ENCODE measurements at places on chromosomes 1 and 21.

- peak; percentile 85 for DNase-seq
Measured at GRCh38 chr1:151993734-151994496, at the start of gene S100A10. TSS of gene S100A10 (minus strand) at chr1:151993859. CDS start at chr1:151986230, 7,629 bp downstream.

DNA sequence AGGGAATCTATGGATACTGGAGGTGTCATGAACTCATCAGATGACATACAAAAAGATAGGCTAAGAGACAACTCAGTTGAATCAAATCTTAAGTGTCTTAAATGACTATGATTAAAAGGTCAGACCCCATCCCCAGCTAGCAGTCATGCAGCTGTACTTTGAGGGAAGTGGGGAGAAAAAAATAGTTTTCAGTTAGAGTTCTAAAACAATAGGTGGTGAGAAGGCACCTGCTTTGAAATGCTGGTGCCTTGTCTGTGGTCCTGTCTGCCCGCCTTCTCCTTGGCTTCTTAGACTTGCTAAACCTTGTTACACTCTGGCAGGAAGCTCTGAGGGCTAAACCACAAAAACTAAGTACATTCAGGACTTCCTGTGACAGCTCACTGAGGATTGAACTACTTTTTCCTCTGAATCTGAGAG lies 15.3 kb downstream of the CD2 start:
- DNase-seq, result no peak

DNA sequence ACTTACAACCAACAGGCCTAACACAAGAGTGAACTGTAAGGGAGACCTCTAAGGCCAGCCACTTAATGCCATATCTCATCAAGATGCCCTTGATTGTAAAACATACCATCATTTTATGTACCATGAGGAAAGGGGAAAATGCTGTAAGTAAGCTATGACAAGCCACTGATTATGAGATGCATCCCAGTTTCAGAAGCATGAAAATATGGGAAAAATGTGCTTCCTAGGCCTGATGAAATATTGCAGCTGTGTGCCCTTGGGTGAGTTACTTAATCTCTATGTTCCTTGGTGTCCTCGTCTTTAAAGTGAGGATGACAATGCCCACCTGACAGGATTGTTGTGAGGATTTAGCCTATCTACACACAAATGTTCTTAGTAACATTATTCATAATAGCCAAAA lies 28.9 kb downstream of the H3-3A start:
- DNase-seq, result no peak

DNA sequence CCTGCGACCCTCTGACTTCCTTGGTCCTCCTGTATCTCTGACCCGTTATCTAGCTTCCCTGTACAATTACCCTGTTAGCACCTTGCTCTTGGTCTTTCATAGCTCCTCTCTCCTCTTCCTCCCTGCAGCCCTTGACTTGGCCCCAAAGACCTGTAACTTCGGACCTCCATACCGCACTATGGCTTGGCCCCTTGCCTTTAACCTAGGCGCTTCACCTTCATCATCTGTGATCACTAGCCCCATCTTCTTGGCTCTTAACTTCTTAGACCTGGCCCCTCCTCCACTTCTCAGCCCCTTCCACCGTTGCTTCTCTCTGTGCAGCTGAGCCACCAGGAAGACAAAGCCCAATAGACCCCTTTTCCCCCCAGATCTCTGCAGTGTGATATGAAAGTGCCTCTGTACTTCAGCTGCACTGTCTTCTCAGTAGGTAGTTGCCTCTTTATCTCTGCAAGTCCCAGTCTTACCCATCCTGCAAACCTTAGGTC lies 740 bp downstream of the ZNF691 start:
- no peak for DNase-seq

- DNase-seq, result no peak
Measured at GRCh38 chr1:87165177-87165576, 163.5 kb upstream of the LMO4 start.

GRCh38 chr1:36151134-36151844 lies 2.0 kb upstream of the TRAPPC3 start:
- no peak for DNase-seq

GRCh38 chr1:67682659-67683197 lies 2.3 kb upstream of the GADD45A start:
- peak; percentile 82 for DNase-seq

- peak; percentile 22 for DNase-seq
Measured at GRCh38 chr1:172727956-172728603, 69.2 kb downstream of the FASLG start.

DNA sequence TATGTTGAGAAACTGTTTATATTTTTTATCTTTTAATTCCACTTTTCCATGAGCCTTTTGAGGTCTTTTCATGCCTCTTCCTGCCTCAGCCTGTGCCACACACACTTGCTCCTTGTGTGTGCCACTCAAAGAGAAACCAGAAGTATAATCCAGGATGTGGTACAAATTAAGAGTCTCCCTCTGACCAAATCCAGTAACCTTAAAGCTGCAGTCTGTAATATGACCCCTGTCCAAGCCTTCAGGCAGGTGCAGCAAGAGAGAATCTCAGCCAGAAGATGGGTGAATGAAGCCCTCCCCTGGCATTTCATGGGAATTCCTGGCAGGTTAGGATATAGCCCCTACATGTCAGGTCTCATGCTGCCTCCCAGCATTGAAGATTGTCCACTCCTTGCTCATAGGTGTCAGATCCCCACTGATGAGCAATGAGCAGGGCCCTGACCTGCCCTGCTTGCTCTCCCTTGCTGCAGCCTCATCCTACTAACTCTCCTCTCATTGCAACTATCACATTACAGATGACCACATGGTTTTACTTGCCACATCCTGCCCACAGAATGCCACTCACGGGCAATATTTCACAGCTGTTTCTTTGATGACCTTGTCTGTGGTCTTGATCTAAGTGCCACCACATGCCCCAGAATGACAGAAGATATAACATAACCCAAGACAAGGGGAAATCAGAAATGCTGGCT lies 169.3 kb downstream of the SEC16B start:
- no peak for DNase-seq

DNA sequence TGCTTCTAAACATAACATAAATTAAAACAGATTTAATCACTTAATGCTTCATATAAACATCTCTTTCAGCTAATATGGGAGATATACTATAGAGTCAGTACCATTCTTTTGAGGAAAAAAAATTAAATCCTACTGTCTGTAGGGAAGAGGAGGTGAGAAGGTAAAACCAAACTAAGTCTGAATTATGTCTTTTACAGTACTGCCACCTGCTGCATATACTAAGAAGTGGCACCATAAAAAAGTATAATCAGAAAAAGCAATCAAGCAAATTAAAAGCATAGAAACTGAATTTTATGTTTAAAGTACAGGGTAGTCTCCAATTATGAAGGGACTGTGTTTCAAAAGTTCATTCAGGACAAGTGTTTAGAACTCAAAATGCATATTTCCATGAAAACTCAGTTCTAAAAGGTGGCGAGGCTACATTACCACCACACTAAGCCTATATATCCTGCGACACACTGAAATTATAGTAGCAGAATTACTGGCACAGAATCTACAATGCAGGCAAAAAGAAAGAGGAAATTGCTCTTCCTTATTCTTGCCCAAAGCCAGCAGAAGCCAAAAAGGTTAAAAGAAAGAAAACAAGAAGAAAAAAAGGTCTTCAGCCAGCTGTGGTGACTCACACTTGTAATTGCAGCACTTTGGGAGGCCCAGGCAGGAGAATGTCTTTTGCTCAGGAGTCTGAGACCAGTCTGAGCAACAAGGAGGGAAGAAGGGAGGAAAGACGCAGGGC lies 9.0 kb downstream of the NSL1 start:
- peak; percentile 39 for DNase-seq

DNA sequence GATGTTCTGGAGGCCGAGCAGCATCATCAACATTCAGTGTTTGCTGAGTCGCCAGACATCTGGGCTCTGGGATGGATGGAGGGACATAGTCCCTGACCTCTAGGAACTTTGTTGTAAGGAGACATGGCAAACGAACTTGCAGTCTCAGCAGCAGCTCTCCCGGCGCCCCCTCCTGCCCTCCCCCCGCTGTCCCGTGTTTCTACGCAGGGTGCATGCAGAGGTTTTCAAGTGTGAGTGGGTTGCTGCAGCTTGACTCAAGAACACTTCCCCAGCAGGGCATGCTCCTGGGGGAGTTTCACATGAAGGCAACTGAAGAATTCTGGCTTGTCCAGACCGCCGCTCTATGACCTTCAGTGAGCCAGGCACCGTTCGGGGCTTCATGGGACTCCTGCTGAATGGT lies 121.9 kb downstream of the CAMTA1 start:
- DNase-seq, result no peak

GRCh38 chr1:171188388-171189266 lies 3.5 kb downstream of the FMO2 start:
- DNase-seq, result peak; percentile 30

- peak; percentile 14 for DNase-seq
Measured at GRCh38 chr1:29849038-29849750, 612.9 kb downstream of the PTPRU start.

DNA sequence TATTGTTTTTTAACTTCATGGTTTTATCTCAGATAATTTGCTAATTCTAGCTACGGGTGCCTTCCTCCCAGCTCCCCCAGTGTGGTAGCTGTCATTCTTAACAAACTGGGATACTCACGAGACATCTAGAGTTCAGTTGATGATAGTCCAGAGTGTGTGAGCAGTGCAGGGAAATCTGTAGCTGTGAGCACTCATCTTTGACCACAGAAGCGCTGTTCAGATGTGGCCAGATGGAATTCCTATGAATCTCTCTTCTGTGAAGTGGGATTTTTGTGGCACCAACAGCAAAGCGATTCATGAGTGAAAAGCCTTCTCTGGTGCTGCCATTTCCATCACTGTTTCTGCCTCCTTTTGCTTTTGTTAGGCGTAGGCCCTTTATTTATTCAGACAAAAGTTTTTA lies 125.1 kb downstream of the NFIA start:
- DNase-seq, result peak; percentile 22

DNA sequence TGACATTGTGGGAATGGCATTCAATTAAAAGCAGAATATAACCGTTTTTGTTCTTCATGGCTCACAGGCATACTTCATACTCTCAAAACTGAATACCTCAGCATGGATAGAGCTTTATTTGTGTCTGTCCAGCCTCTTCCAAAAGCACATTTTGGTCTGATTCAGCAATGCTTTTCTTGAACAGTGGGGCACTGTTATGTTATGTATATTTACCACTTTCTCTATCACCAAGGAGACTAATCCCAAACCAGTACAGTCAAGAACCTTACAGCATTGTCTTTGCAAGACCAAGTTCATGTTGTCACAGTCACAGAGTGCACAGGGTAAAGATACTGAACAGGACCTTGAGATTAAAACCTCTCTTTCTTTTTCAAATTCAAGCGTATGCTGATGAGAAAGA lies 582.8 kb downstream of the PTBP2 start:
- no peak for DNase-seq

DNA sequence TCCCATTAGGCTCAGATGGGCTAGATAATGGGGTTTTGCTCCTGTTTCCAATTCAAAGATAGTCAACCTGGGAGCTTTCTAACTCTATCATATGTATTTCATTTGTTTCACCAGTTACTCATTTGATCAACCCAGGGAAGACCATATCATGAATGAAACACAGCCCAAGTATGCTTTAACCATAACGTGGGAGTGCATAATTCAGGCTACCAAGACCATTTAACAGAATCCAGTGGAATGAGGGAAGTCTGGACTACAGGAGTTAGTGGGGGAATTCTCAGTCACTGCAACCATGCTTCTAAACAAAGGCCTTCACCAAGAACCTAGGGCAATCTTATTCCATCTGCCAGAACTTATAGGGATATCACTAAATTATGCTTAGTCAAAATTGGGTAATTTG lies 15.0 kb upstream of the SLC16A1 start:
- no peak for DNase-seq

- no peak for DNase-seq
Measured at GRCh38 chr1:51565009-51565408, 45.9 kb upstream of the EPS15 start.

DNA sequence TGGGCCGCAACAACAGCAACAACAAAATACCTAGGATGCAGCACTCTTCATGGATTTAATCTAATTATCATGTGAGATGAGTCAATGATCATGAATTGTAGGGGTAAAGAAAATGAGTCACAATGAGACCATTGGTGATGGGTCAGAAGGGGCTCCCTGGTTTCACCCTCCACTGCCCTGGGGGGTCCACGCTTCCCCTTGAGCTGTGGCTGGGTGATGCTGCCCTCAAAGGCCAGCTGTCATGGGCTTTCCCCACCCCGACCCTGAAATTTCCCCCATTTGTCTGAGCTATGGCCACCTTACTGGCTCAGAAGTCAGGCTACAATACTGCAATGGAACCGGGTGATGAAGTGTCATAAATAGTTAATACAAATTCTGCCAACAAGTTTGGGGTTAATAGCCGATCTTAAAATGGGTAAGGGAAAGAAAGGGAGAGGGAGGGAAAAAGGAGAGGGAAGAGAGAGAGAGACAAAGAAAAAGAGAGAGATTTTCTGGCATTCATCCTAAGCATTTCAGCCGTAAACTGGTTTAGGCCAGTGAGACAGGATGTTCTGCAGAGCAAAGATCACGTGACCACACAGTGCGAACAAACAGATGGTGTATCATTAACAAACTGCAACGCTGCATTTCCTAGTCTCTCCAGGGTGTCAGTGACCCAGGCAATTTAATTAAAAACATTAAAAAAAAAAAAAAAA lies 143.4 kb upstream of the ERRFI1 start:
- peak; percentile 94 for DNase-seq

GRCh38 chr1:151238467-151238739 lies 16.1 kb upstream of the PSMD4 start:
- peak; percentile 36 for DNase-seq

DNA sequence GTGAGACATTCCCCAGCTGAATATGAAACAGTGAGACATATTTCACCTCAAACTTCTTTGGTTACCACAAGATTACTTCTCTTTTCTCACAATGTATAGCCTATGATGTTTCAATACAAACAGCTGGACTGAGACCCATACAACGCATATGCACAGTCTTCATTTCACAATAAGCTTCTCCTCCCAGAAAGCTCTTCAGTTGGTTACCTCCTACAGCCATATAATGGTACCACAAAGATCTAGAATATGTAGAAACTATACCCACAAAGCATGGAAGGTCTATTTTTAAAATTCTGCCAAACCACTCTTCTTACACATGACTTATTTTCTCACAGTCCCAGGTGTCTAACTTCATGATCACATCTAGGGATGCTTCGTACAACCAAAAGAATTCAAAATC lies 70.8 kb downstream of the JAK1 start:
- no peak for DNase-seq

DNA sequence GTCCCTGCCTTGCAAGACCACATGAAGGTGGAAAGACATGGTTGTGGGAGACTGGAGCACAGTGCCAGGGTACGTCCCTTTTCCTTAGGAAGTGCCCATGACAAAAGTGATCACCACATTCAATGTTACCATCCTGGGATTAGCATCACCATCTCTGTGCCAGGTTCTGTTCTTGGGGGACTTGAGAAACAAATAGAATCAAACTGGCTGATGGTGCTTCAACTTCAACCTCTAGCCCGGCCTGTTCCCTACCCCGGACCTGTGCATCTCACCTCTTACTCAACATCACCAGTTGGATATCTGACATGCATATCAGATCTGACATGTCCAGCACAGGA lies 153.3 kb downstream of the GRIK3 start:
- no peak for DNase-seq

GRCh38 chr1:89262643-89263042 lies 10.0 kb downstream of the GBP5 start:
- no peak for DNase-seq

GRCh38 chr21:16312321-16312720 lies 582.5 kb downstream of the USP25 start:
- no peak for DNase-seq

- no peak for DNase-seq
Measured at GRCh38 chr1:58794585-58794984, 10.7 kb upstream of the JUN start.

Measured in Caki2 (cell line).